ENCODE measurements at places on chromosomes 12 and 14.
A peak's percentile ranks its signal among the peaks of the same experiment; 100 is the strongest.

- DNase-seq: peak; percentile 56
These were observed 21.9 kb upstream of the IFT81 start for GRCh38 chr12:110102255-110102654.

DNA sequence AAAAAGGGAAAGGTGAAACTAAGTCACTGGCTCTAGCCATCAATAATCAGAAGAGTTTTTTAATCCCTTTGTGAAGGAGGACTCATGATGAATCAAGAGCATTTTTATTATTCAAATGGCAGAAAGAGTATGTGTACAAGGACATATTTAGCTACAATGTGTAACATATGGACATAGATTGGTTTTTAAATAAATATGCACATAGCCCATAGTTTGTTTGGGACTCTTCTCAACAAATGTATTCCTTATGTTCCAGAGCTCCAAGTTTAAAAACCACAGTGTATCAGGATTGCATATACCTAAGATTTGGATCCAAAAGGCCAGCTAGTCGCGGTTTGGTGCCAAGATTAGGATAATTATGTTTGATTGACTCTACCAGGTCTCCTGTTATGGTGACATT, 104.2 kb downstream of the C12orf50 start:
- DNase-seq: no peak

DNA sequence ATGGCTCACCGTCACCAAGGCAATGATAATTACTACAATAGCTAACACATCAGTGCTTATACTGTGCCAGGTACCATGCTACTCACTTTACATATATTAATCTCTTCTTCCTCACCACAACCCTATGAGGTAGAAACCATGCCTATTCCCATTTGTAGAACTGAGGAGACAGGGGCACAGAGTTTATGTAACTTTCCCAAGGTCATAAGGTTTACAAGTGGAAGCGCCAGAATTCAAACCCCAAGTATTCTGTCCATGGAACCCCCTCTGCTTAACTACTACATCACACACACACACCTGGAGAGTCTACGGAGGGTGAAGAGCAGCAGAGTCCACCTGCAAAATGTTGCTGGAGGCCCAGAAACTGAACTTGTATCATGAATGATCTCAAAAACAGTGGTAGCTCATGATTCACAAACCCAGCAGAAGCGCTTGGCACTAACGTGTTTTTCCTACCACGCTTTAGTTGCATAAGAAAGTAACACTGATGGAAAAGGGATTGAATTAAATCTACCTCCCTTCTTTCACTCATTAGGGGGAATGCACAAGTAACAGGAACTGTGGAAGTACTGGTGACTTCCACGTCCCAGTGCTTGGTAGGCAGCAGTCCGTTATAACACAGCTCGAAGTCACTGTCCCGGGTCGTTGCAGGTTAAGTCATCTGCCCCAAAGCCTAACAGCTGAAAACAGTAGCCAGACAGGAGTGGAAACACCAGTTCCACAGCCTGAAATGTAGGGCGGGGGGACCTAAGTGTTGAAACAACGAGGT, 2.0 kb downstream of the ITPR2 start:
- DNase-seq: no peak

GRCh38 chr14:105385698-105386365, 12.5 kb upstream of the TEX22 start:
- DNase-seq: no peak

DNA sequence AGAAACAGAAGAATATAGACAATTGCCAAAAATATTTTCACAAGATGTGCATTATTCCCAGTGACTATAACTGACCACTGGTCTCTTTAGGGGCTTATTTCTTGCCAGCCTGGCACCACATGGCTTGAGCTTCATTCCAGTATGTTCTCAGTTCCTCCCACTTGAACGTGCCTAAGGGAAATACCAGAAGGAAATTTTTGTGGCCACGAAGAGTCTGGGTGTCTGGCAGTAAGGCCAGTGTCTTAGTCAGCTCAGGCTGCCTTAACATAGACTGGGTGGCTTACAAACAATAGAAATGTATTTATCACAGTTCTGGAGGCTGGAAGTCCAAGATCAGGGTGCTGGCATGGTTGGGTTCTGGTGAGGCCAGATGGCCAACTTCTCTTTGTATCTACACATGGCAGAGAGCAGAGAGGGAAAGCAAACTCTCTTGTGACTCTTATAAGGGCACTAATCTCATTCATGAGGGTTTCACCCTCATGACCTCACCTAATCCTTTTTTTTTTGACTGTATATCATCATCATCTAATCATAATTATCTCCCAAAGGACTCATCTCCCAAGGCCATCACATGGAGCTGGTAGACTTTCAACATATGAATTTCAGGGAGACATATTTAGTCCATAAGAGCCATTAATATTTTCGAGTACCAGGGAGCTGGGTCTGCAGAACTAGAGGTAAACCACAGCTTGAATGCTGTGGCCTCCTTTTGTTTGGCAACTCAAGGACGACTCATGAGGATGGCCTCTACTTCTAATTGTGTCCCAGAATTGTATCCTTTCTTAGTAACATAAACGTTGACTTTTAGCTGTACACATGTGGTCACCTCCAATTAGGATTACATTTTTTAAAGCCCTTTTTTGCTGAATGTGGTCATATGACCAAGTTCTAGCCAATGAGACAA, 5.1 kb upstream of the SMOC1 start:
- no peak for DNase-seq

DNA sequence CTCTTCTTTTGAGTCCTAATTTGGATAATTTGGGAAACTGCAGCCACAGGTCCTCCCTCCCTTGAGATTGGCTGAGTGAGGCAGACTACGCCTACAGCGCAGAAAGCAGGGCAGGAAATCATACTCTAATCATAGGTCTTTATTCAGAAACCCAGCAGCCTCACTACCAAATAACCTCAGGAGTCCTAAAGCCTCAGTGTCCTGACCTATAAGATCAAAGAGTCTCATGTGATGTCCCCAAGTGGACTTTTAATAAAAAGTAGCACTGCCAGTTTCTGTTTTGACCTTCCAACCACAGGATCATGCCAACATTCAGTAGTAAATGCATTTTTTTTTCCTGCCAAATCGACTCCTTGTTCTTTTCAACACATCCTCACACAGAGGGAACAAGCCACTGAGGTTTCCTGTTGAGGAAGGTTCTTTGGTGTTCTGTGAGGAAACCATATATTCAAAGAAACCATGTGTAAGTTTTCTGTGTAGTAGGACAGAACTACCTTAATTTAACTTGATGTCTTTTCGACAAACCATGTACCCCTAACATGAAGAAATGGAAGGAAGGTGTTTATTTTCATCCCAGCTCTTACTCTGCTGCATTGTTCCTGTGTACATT, 72.2 kb downstream of the VCPKMT start:
- no peak for DNase-seq

- DNase-seq: no peak
These were observed 1761.3 kb upstream of the SEL1L start for GRCh38 chr14:83294941-83295340.

DNA sequence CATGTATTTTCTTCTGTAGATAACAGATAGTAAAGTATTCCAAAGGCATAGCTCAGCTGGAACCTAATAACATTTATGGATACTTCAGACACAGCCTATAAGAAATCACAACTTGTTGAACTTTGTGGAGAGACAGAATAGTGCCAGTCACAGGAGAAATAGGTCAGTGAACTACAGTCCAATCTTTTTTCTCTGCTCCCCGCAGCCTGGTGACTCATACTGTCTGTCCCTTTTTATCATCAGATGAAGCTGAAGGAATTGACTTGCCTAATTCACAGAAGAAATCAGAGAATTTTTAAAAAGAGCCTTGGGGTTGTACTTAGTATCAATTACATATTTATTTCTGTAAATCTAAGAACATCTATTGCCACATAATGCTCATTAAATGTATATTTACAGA, 222.3 kb downstream of the ALG10 start:
- no peak for DNase-seq

GRCh38 chr12:12432364-12432763, 75.5 kb downstream of the BORCS5 start:
- DNase-seq: no peak

DNA sequence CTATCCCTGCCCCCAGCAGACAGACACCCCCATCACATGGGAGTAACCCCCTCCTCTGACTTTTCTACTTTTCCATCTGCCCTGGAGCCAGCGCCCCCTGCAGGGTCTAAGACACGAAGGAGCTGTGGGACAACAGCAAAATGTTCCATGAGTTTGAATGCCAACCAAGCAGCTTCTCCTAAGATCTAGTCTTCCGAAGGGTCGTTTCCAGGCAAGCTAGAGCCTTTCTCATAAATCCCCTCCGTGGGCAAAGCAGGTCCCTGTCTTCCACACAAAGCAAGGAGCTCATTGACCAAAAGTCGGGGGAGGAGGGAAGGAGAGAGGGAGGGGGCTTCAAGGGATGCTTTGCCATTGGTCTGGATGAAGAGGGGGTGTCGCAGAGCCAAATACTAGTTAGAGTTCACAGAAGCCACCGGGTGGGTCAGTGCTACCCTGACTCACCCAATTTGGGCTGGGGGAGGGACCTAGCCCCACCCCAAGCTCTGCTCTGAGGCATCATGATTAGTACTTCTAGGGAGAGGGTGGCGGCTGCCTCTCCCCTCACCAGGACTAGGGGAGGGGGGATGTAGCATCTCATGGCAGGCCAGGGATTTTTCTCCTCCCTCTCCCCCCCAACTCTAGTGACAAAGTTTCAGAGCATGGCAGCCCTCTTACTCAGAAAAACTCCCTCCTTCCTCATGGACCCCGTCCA, 1.6 kb downstream of the MSI1 start:
- DNase-seq: no peak

DNA sequence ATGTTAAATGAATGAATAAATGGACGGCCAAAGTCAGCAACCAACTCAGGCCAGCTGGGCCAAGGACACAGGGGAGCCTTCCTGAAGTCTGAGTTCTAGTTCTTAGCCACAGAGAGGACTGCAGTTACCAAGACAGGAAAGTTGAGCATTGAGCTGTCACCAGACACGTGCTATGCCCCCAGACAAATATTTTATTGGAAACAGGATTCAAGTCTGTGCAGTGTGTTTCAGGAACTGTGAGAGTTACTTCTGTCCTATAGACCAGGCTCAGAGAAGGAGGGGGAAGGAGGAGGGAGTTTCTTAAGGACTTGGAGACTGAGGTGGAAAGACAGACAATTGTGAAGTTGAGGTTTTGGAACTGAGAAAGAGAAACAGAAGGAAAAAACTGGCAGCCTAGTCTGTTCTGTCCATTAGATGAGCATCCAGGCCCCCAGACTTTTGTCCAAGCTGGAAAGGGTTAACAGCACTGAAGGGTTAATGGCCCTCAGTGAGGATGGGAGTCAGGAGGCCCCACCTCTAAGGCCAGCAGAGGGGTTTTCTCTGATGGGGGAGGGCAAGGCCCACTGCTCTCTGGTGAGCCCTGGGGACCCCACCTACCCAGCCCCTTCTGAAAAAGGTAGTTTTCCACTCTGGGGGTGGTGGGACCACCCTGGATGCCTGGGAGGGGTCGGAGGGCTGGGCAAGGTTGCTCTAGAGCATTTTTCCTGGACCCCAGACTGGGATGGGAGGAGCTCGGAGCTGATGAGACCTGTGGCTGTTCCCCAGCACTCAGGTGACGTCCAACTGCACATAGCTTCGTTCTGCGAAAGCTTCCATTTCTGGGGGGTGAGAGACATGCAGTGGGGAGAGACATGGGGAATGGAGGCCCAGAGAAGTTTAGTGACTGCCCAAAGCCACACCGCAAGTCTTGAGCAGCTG, 6.9 kb upstream of the CMKLR1 start:
- no peak for DNase-seq

DNA sequence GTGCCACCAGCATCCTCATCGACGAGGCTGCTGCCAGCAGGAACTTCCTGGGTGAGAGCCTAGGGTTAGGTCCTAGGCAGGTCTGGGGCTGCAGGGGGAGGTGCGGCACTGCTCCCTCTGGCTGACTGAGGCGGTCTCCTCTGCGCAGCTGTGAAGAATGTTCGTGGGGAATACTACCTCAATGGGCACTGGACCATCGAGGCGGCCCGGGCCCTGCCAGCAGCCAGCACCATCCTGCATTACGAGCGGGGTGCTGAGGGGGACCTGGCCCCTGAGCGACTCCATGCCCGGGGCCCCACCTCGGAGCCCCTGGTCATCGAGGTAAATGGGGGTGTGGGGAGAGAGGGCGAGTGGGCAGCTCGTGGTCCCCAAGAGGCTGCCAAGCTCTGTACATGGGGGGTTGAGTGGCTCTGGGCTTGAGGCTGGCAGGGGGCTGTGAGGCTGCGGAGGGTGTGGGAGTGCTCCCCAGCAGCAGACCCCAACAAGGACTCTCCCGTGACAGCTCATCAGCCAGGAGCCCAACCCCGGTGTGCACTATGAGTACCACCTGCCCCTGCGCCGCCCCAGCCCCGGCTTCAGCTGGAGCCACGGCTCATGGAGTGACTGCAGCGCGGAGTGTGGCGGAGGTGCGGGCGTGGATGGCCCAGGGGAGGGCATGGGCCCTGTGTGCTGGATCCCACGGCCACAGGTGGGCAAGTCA, 14.4 kb downstream of the PAPLN start:
- no peak for DNase-seq

GRCh38 chr14:88559852-88560251, 3.0 kb upstream of the ZC3H14 start:
- DNase-seq: no peak

- DNase-seq: no peak
These were observed 69.0 kb downstream of the DIO3 start for GRCh38 chr14:101630056-101630965.

DNA sequence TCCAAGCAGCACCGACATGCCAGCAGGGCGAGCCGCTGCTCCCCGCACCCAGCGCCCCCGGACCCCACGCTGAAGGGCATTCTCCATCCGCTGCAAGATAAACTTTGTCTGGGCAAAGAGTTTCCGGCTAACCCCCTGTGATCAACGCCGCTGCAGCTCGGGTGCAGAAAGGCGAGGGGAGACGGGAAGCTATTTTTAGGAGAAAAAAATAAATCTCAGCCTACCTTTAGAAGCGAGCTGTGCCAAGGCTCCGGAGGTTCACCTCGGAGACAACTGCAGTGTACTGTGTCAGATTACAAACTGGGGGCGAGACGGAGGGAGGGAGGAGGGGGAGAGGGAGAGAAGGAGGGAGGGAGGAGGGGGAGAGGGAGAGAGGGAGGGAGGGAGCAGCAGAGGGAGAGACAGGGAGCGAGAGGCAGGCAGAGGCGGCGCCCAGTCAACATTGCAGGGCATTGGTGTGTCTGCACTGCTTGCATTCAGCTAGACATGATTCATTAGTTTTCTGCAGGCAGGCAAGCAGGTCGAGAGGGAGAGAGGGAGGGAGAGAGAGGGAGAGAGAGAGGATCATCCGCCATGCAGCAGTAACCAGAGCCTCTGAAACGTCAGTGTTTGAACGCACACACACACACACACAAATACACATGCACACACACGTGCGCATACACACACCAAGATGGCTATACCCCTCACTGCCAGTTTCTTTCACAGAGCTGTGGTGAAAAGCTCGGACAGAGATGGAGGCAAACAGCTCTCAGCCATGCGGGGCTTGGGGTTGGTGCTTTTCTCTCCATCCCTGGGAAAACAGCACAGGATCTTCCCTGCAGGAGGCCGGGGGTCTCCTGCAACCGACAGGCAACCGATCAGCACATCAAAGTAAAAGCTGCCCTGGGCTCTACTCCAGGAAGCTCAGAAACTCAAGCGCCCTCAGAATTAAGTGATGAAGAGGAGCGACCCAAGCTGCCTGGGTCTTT, at the start of gene RIMBP2:
RIMBP2 (minus strand) TSS at position 302 of the 971 bp plus-strand sequence. CDS start 237,286 bp downstream, outside the sequence.
- no peak for DNase-seq

Data from HuH-7.5 (cell line).